ENCODE measurements at places on chromosomes 3 and 15.

- no peak for DNase-seq
These were observed 569 bp downstream of the TMEM266 start for GRCh38 chr15:76060118-76060989.

GRCh38 chr3:152382312-152383135, 113.8 kb downstream of the MBNL1 start:
- no peak for DNase-seq

- DNase-seq = no peak
These were observed 219.3 kb upstream of the SLCO3A1 start for GRCh38 chr15:91634179-91634578.

DNA sequence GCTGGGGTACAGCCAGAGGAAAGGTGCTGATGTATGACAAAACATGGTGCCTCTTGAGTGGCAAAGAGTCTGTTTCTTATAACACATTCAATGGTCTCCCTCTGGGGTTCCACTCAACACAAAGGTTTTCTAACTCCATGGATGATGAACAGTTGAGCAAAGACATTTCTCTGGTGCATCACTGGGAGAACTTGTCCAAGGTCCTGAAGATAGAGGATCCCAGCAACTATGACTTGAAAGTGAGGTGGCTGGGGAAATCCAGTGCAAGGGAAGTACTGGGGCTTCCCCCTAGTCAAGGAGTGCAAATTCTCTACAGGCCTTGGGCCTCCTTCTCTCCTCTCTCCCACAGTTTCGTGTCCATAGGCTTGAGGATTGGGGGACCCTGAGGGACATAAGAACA, 431.1 kb downstream of the WDR72 start:
- no peak for DNase-seq

GRCh38 chr15:80099241-80099640, 39.8 kb downstream of the ZFAND6 start:
- DNase-seq = no peak

- no peak for DNase-seq
These were observed 387.1 kb upstream of the NECTIN3 start for GRCh38 chr3:110684466-110684865.

- DNase-seq = no peak
These were observed 496.1 kb downstream of the FOXP1 start for GRCh38 chr3:71087143-71088018.

- no peak for DNase-seq
These were observed 27.1 kb upstream of the LACTB start for GRCh38 chr15:63094495-63094931.

All from activated T-helper 1 cell treated with anti-CD3 and anti-CD28 coated beads, Interleukin-2, amount 50 U/mL, for 16 hours (primary cell).